ENCODE measurements at places on chromosomes 11 and 22. TPM values are rescaled to one million over a fixed set of nuclear protein-coding genes. Genes with fewer than 3 reads are reported as not detected.

DYNC2H1 gene
- polyA plus RNA-seq = 0.54 TPM

GPHA2 gene
- polyA plus RNA-seq = not detected

TRAF6 gene
- 9.5 TPM for polyA plus RNA-seq

KLHDC7B gene
- polyA plus RNA-seq = 7.9 TPM

PLAAT4 gene
- 460 TPM for polyA plus RNA-seq

TMPRSS5 gene
- not detected for polyA plus RNA-seq

TRPM5 gene
- not detected for polyA plus RNA-seq

WNT11 gene
- polyA plus RNA-seq = not detected

VWCE gene
- not detected for polyA plus RNA-seq

ARHGEF17 gene
- polyA plus RNA-seq = not detected

ADAMTS15 gene
- polyA plus RNA-seq = not detected

MMP8 gene
- not detected for polyA plus RNA-seq

SEC14L6 gene
- not detected for polyA plus RNA-seq

CLMP gene
- polyA plus RNA-seq = 0.12 TPM

PGA3 gene
- not detected for polyA plus RNA-seq

OR2D2 gene
- not detected for polyA plus RNA-seq

OR2AT4 gene
- not detected for polyA plus RNA-seq

RIMBP3B gene
- polyA plus RNA-seq = 0.16 TPM

DNA sequence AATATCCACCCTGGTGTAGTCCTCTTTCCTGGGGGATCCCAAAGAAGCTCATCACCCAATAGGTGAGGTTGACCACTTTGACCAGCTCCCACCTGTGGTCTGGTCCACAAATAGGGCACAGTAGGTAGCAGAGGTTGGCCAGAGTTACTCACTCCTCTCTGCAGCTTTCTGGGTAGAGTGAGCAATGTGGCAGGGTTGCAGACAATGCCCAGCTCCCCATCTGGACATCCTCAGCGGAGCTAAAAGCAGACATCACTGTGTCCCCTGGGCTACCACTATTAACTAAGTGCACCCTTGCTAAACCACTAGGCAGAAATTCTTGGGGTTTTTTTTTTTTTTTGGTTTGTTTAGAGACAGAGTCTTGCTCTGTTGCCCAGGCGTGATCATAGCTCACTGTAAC is 48.4 kb upstream of the TP53I11 start:
- no peak for DNase-seq

DNA sequence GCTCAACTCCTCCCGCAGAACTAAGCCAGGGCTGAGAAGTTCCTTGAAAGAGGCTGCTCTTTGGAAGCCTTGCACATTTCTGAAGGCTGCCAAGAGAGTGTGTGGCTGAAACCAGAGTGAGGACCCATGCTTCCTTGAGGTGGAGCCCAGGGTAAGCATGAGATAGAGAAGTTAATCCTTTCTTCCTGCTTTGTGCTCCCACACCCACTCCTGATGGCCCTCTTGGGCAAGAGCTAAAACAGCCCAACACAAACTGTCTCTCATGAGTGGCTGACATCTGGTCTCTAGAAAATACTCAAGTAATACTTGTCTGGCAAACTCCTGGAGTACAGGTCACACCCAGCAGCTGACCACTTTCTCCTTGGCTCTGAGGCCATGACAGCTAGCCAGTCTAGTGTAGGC is 523.7 kb downstream of the INSC start:
- no peak for DNase-seq

- DNase-seq = no peak
These were observed 32.9 kb downstream of the CABIN1 start for GRCh38 chr22:24043958-24044357.

GRCh38 chr11:31059529-31059928 is 310.0 kb downstream of the DCDC1 start:
- DNase-seq = no peak

GRCh38 chr11:27603376-27603990 is 96.8 kb downstream of the BDNF start:
- DNase-seq = no peak

DNA sequence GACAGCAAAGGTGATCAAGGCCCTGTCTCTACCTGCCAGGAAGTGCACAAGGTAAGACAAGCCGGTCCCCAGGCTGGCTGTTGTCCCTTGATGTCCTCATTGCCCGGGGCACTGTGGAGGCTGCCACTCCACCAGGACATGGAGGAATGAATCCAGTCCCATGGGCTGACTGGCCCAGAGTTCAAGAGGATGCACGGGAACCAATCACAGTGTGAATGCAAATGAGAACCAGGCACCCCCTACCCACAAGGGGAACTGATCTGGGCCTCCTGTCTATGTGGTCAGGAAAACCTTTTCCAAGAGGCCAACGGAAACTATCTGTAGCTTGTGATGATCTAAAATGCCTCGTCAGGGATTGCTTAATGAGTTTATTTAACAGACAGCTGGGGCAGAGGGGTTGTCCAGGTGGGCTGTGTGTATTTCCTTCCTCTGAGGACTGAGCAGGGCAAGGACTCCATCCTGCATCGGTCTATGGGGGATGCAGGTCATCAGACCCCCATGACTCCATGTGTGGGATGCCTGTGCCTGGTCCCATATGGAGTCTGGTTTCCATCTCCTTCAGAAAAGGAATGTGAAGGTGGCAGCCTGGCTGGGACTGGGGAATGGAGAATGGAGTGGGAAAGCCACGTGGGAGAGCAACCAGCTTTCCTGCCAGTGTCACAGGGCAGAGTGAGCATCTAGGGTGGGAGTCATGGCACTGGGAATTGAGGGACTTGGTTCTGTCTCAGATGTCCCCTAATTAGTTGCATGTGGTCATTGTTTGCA is 60.5 kb downstream of the CD82 start:
- no peak for DNase-seq

DNA sequence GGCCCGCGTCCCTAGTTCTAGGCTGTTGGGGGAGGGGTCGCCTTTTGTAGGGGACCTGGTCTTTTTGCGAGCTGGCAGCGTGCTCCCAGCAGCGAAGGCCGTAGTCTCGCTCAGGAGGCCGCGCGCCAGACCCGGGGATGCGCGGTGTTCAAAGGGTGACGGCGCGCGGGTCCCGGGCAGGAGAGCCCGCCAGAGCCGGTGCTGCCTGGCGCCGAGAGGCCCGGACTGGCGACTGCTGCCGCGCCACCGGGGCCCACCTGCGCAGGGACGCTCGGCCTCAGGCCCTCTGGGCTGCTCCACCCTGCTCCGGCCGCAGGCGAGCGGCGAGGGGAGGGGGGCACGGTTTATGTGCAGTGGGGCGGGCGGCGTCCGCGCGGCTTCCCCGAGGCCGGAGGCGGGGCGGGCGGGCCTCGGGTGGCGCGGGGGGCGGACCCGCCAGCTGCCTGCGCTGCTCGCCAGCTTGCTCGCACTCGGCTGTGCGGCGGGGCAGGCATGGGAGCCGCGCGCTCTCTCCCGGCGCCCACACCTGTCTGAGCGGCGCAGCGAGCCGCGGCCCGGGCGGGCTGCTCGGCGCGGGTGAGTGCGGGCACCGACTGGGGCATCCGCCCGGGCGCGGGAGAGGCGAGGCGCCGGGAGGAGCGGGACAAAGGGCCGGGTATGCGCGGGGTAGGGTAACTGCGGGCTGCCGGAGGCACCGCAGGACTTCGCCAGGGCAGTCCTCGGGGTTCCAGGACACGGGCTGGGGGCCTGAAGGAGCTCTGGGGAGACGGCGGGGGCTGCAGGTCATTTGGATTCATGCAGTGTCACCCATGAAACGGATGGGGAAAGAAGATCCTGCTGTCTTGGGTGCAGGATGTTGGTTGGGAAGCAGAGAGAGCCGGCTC is at the start of gene PRSS23:
Gene PRSS23, plus strand, starts transcription at position 467 of the 884 bp plus-strand sequence. CDS start 7,102 bp downstream, outside the sequence.
- DNase-seq = no peak

- DNase-seq = no peak
These were observed 23.8 kb upstream of the OAF start for GRCh38 chr11:120186774-120187591.

GRCh38 chr11:33881651-33882503 is 10.0 kb downstream of the LMO2 start:
- DNase-seq = no peak

- DNase-seq = no peak
These were observed 63.6 kb downstream of the PAK1 start for GRCh38 chr11:77410076-77410827.

- DNase-seq = no peak
These were observed 23.9 kb upstream of the PANX2 start for GRCh38 chr22:50146439-50147238.

GRCh38 chr11:98835335-98835734 is 185.4 kb upstream of the CNTN5 start:
- DNase-seq = no peak

GRCh38 chr11:113077379-113077778 is 116.2 kb downstream of the NCAM1 start:
- no peak for DNase-seq

- DNase-seq = no peak
These were observed 69.9 kb downstream of the HORMAD2 start for GRCh38 chr22:30150212-30150611.

- no peak for DNase-seq
These were observed 165.6 kb downstream of the SHANK2 start for GRCh38 chr11:71086687-71087258.

DNA sequence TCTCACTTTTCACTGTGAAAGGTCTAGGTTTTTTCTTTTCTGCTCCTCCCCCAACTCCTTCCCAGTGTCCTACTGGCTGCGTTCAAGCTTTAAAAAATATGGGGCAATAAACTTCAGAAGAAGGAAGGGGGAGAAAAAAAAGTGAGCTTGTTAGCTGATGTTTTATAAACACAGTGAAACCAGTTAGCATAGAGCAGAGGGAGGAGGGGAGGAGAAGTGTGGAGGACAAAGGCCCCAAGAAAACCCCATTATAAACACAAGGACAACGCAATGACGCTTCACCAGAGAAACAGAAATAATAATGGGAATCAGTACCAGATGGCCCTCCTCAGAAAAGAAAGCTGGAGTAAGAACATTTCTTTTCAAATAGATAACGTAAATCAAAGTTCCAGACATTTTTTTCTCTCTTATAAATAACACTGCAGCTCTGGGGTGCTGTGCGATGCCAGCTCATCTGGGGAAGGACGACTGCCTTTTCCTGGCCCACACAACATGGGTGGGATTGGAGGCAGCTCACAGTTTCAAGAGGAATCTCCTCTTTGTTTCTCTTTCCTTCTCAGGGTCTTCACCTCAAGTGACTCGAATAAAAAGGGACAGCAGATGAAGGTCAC is 235.4 kb upstream of the NARS2 start:
- DNase-seq = no peak

GRCh38 chr11:44301564-44302271 is 8.2 kb downstream of the ALX4 start:
- DNase-seq = no peak

DNA sequence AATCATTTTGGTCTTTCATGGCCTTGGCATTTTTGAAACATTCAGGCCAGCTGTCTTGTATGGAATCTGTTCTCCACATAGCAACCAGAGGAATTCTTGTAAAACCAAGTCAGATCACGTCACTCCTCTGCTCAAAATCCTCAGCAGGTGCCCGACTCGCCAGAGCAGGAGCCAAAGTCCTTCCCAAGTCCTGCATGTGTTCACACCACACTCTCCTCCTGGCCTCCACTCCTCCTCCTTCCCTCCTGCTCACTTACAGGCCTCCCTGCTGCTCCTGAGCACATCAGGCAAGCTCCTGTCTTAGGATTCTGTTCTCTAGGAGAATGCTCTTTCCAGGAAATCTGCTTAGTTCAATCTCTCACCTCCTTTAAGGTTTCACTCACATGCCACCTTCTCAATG is 6.9 kb upstream of the PSMC3 start:
- no peak for DNase-seq

GRCh38 chr11:116043857-116044256 is 539.6 kb upstream of the CADM1 start:
- no peak for DNase-seq

DNA sequence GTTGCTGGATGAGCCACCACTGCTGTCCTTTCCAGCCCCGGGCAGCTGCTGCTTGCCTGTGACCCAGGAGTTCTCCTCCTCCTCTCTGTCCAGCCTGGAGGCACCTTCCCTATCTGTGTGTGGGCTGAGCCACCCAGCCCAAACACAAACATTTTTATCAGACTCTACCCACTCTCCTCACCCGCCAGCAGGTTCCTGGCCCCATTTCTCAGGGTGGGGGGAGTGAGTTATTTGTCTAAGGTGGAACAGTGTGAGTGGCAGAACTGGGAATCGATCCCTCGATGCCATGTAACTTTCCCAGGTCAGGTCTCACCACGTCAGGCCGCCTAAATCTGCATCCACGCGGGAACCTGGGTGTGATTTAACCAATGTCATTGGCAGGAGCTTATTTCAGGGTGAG is 20.8 kb upstream of the SMIM38 start:
- no peak for DNase-seq

DNA sequence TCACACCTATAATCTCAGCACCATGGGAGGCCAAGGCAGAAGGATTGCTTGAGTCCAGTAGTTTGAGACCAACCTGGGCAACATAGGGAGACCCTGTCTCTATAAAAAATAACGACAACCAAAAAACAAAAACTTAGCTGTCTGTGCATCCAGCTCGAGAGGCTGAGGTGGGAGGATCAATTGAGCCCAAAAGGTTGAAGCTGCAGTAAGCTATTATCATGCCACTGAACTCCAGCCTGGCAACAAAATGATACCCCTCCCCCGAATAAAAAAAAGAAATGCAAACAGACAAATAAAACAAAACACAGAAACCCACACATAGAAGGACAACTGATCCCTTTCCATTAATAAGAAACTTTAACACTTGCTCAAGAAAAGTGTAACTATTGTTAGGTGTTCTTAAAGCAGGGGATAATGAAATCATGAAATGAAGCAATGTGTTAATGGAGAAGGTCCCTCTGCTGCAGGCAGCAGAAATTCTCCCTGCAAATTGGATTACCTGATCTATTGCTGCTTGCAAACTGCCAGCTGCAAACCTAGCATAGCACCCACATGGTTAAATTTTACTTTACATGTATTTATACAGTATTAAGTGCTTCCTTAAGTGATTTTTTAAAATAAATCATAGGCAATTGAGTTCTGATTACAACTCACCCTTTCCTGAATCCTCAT is 226.3 kb downstream of the SBF2 start:
- no peak for DNase-seq

GRCh38 chr22:37353839-37354238 is 71.5 kb downstream of the CYTH4 start:
- no peak for DNase-seq

DNA sequence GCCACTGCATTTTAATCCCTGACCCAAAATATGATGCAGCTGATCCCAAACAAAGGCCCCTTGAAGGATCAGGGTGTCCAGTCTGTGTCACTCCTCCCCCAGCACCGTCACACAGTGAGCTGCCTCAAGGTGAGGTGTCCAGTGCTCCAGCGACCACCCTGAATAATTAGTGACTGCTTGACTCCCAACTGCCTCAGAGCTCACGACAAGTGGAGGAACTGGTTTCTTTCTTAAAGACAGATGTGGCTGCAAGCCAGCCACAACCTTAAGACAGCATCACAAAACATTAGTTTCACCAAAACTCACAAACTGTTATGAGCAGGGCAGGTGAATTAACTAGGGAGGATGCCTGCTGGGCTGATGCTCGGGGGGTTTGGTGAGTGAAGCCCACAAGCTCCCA is 74.6 kb downstream of the PIWIL3 start:
- DNase-seq = no peak

DNA sequence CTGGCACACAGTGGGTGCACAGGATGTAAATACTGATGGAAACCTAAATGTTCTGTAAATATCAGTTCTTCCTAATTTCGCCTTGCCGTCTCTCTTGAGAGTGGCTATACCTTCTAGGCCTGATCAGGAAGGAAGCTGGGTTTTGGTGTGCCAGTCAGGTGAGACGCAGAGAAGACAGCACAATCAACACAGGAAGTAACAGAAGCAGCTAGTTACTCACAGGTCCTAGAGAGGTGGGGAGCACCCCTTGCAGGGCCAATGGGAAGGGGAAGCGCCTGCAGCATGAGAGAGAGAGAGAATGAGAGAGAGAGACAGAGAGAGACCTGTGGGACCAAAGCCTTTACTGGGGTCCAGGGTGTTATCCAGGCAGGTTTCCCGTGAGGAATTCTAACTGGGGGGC is 80.8 kb downstream of the FBLN1 start:
- DNase-seq = peak; percentile 32
